ENCODE measurements at places on chromosomes 1 and 21.

DNA sequence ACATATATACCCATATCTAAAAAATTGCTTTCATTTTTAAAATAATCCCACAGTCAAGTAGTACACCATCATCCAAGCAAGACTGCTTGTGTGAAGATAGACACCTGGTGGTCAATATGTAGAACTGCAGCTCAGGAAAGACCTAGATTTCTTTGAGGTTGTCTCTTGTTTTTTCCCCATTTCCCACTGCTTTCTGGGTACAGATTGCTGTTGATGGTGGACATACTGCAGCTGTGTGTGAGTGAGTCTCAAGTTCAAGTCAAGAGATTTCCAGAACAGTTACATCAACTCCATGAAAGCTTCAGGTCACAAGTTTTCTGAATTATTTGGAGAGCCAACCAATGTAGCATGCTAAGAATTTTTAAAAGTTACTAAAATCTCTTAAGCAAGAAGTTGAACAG is 306.4 kb downstream of the DUSP10 start:
- DNase-seq, result no peak

DNA sequence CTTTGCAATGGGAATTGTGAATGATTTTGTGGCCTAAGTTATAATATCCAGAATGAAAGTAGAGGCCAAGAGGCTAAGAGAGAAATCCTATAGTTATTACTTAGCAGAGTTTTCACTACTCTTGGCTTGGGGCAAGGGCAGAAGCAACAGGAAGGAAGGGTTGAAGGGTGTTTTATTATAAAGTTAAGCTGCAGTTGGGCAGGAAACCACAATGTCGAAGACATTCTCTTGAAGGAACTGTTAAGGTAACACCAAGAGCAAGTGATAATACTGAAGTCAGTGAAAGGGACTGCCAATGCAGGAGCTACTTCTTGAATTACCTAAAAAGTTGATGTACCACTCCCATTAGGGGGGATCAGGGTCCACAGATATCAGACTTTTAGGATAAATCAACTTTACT is 8.3 kb downstream of the XCL2 start:
- no peak for DNase-seq

GRCh38 chr1:157311730-157312081 is 173.5 kb upstream of the ETV3 start:
- DNase-seq, result no peak

GRCh38 chr21:41630249-41630648 is 122.3 kb upstream of the TMPRSS2 start:
- no peak for DNase-seq

- DNase-seq, result peak; percentile 20
Measured at GRCh38 chr1:29849038-29849750, 612.9 kb downstream of the PTPRU start.

DNA sequence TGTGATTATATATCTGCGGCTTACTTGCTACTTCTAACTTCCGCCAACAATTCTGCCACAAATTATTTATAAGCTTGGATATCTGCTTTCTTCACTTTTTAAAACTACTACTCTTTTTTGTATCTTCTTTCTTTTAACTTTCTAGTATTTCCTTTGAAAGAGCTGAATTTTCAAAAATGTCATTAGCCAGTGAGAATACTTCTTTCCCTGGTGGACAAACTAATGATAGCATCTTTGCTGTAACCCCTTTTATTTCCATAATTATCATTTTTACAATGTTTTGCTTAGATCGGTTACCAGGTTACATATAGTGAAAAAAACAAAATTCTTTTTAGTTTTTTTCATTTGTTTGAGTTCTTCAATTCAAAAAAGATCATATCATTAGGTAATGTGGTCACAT is 355.9 kb upstream of the ADGRL4 start:
- DNase-seq, result no peak

GRCh38 chr21:34942911-34943310 is 106.2 kb downstream of the RUNX1 start:
- DNase-seq, result no peak

DNA sequence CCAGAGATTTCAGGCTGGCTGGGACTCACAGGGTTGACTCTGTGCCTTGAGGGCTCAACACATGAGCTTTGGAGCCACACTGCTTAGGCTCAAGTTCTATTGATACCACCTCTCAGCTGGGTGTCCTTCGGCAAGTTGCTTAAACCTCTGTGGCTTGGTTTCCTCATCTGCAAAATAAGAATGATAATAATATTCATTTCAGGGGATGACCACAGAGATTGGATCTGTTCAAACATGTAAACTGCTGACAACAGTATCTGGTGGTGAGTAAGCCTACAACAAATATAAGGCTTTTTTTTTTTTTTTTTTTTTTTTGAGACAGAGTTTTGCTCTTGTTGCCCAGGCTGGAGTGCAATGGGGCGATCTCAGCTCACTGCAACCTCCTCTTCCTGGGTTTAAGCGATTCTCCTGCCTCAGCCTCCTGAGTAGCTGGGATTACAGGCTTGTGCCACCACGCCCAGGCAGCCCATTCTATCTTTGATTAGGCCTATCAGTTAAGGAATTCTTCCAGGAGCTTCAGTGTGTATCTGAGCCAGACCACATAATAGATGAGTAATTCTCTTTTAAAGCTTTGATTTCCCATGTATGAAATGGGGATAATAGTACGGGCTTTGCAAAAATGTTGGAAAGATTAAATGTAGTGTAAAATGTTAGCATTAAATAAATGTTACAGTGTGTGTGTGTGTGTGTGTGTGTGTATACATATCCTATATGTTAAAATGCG is 437.6 kb downstream of the PRDM2 start:
- no peak for DNase-seq

GRCh38 chr1:12643079-12643478 is 806 bp upstream of the AADACL4 start:
- DNase-seq, result no peak

GRCh38 chr21:41183575-41183974 is 15.6 kb downstream of the BACE2 start:
- DNase-seq, result no peak

DNA sequence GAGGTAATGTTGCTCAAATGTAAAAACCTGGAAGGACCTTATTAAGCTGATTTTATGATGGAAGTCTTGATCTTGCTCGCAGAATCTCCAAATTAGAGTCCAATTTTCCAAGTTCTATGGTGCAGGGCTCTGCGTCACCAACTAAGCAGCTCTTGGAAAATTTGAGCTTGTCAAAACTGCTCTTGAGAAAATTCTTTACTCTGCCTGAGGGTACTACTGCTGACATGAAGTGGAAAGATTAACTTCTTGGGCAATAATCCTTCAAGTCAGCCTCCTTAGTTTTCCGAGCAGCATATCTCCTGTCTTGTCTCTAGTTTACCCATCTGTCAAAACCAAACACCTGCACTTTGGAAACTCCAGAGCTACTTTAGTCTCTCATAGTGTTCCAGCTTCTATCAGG is 293.7 kb downstream of the KCTD3 start:
- no peak for DNase-seq

DNA sequence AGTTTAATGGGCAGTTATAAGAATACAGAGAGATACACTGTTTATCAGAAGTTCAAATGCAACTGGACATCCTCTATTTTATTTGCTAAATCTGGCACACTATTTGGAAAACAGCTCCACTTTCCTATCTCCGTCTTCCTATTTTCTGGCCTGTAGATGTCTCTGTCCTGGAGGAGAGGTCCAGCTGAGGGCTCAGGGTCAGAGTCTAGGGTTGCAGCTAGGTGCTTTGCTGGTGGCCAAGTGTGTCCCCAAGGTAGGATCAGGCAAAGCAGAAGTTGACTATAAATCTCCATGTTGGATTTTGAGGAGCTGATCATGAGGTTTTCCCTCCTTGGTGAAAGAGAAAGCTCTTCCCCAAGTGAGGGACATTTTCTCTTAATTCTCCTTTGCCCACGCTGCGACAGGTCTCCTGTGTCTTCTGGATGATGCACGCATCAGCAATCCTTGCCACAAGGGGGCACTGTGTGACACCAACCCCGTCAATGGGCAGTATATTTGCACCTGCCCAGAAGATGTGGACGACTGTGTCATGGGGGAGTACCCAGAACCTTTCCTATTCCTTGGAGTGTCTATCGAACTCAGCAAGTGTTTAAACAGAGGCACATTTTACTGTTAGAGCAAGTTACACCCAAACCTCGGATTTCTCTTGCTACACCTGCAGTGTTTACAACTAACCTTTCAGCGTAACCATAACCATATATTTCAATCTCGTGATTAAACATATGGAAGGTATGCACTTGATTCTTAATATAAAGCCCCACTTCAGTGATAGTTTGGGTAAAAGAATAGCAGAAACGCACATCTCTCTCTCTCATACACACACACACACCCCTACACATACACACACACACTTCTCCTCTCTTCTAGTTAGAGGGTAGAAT is 10.2 kb downstream of the ADAM30 start:
- peak; percentile 41 for DNase-seq

GRCh38 chr1:50091068-50091467 is 17.7 kb upstream of the ELAVL4 start:
- no peak for DNase-seq

DNA sequence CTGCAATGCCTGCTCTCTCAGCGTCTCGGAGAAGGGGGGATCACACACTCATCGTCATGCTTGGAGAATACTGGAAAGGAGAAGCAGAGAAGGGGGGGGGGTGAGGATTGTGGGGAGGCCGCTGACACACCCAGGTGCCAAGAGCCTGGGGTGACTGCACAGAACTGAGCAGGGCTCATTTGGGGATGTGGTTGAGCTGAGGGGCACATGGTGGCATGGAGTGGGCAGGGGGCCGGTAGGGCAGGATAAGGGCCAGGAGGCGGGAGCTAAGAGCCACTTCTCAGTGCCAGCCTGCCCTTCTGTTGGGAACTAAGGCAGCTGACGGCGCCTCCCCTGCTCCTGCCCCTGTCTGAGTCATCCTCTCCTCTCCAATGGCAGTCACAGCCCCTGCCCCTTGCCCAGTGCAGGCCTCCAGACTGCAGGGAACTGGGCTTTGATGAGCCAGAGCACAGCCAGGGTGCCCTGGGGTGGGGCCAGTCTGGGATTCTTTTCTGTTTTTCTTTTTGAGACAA is 27.2 kb downstream of the MRPL37 start:
- DNase-seq, result no peak

- DNase-seq, result no peak
Measured at GRCh38 chr1:79052829-79053449, 46.4 kb upstream of the ADGRL4 start.

GRCh38 chr1:205840146-205840923 is 9.6 kb downstream of the PM20D1 start:
- DNase-seq, result no peak

- no peak for DNase-seq
Measured at GRCh38 chr1:115829947-115830346, 11.0 kb downstream of the NHLH2 start.

- no peak for DNase-seq
Measured at GRCh38 chr1:14759843-14760242, 161.4 kb downstream of the KAZN start.

DNA sequence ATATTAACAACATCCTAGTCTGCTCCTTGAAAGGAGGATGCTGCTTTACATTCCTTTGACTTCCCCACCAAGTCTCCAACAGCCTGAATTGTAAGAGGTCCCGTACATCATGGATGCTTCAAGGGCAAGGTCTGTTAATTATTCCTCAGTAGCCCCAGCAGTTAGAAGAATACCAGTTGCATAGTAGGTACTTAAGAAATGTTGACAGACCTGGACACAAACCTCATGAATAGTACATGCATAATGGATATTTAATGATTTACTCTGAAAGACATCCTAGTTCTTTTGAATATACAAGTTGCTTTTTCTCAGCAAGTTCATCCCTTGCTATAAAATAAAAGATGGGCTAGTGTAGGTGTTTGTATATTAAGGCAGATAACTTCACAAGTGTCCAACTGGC is 112.1 kb upstream of the DPYD start:
- no peak for DNase-seq

DNA sequence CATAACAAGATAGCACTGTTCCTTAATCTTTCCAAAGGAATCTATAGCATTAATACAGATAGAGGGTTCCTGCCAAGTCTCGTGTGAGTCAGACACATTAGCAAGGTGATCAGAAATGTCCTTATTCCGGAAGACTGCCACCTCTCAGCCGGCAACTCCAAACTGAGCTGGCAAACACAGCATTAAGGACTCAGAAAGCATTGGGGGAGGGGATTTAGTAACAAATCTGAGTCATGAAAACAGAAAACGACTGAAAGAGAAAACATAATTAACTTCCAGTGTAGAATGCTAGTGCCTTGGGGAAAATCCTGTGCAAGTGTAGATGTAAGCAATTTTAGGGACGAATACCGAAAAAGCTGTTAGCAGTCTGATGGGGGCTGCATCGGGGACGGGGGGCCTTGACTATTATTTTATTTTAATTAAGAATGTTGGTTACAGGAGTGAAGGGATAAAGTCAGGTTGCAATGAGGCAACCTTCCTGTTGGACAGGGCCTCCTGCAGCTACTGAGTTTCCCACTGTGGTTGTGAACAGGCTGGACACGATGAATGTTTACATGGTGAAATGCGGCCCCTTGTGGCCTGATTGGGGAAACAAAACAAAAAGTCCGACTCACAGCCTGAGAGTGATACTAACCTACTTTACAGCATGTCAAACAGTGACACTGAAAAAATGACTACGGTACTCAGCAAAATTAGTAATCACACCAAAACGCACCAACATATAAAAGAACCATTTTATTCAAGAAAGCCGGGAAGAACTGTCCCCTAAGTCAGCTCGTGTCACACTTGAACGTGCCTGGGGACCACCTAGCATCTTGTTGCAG is 20.7 kb downstream of the MIS18A start:
- DNase-seq, result peak; percentile 24

All from activated T-cell treated with anti-CD3 and anti-CD28 coated beads for 24 hours (primary cell).